ENCODE measurements at places on chromosomes 6 and 20.

GRCh38 chr20:43843965-43844660 lies 70.5 kb upstream of the TOX2 start:
- DNase-seq, result no peak

DNA sequence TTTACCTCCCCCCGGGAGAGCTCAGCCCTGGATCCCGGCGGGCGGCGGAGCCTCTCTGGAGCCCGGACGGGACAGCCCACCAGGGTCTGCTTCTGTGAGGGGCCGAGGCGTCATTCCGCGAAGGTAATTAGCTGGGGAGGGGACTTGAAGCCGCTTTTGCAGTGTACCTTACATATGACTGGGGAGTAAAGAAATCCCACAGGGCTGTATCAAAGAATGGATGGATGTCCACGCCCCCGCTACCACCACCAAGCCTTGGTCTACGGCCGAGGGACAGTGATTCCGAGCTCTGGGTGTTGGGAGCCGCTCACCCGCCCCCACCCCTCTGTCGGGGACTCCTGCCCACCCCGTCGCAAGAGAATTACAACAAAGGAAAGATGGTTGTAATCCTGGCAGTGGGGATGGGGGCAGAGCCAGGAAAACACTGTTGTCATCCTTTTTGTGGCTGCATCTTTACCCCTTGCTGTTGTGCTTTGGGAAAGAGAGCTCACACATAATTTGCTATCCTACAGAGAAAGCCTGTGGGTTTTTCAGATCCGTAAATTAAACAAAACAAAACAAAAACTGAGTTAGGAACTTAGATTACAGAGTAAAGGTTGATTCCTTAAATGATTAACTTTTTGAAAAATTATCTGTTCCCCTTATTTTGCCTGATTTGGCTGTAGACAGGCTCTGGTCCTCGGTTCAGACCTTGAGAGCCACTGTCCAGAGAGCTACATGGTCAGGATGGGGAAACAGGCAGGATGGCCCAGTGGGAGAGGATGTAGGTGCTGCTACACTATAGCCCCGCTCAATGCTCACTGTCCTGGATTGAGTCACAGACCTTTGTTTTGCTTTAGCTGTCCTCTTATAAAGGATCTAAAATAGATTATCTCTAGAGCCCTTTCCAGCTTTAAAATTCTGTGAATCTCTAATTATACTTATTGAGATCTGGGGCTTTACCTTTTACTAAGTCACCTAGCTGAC lies 997 bp upstream of the FBXO30 start:
- DNase-seq, result no peak

- DNase-seq, result no peak
These were observed 517.8 kb downstream of the PKHD1 start for GRCh38 chr6:51569594-51569993.

DNA sequence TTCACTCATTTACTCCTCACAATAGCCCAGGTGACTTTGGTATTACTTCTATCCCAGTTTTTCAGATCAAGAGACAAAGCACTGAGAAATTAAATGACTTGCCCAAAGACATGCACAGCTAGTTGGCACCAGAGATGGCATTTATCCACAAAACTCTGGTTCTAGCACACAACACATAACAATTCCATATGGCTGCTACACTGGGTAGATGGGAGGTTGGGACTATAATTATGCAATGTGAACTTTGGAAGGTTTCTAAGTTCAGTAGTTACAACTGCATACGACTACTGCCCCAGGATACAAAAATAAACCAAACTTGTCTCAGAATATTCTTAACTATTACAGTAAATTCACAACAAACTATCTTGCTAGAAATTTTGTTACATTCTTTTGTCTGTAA lies 54.2 kb upstream of the MLIP start:
- no peak for DNase-seq

- DNase-seq, result no peak
These were observed 54.7 kb downstream of the SSR1 start for GRCh38 chr6:7258231-7258763.

DNA sequence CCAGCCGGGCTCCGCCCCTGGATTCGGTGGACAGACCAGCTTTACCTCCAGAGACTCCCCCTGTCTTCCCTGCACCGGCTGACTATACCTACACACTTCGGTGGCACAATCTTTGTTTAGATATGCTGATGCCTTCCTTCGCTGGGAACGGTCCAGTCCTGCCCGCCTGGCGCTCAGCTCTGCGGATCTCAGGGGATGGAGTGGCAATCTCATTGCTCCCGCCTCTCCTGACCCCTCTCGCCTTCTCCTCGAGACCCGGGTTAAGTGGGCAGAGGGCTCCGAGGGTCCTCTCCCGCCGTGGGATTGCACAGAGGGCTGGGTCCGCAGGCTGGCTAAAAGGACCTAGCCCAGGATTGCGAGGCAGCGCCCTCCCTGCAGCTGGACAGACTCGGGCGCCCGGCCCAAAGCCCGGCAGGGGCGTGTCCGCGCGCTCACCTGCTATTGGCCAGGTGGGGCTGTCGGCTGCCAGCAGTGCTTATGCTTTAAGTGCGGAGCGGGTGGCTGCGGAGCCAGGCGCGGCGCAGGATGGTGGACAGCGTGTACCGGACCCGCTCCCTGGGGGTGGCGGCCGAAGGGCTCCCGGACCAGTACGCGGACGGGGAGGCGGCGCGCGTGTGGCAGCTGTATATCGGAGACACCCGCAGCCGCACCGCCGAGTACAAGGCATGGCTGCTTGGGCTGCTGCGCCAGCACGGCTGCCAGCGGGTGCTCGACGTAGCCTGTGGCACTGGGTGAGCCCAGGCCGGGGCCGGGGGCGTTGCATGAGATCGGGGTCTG lies at the start of gene GNMT:
GNMT (plus strand) TSS at position 512 of the 777 bp plus-strand sequence; CDS start at position 526, 14 bp downstream.
- DNase-seq, result no peak

DNA sequence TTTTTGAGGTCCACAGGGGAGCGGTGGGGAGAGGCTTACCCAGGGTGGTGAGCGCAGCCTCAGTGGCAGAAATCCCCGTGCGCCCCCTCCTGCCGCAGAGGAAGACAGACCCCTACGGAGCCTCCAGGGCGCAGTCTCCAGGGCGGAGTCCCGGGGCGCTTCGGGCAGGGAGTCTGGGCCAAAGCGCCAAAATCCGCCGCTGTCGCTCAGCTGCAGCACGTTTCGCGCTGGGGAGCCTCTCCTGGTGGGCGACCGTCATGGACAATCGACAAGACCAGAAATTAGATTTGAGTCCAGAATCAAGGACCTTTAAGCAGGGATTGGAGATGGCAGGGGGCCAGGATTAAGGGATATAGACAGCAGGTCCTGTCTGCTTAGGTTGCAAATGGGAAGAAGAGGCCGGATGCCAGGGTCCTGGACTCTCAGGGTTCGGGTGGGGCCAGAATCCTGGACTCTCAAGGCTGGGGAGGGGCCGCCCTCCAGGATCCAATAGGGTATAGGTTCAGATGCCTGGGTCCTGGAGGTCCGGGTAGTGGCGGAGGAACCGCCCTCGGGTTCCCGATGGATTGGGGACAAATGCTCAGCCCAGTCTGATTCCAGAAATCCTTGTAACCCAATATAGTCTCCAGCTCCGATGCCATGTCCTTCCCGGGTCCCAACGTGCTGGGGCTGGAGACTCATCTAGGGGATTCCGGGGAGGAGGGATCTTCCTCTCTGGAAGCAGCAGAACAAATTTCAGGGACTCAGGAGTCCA lies 7.9 kb upstream of the HLA-E start:
- DNase-seq, result no peak

- DNase-seq, result no peak
These were observed 97.2 kb upstream of the TNFAIP3 start for GRCh38 chr6:137769797-137770362.
